ENCODE measurements at places on chromosomes 3 and 15.

DNA sequence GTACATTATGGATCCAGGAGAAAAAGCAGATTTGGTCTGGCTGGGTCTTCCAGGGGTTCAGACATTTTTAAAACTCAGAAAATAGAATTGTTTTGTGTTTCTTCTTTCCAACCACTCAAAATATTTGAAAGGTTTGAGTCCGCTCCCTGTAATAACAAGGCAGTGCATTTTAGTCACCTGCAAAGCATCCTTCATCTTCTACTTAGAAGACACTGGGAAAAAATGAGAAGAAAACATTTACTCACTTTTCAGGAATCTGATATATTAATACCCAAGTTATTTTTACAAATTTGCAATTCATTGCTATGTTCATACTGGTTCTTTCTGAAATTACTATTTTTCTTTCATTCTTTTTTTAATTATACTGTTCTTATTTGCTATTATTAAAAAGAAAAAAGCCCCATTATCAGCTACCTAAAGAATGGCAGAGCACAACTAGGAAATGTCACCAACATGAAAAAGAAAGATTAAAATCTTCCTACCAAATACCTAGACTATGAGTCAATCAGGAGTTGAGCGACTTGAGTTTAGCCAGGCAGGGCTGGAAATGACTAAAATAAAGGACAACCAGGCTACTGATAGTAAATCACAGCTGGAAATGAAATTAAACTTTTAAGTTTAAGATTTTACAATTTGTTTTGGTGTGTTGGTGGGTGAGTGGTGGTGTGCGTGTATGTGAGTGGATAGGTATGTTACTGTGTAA, 280.3 kb upstream of the THBS1 start:
- no peak for DNase-seq

DNA sequence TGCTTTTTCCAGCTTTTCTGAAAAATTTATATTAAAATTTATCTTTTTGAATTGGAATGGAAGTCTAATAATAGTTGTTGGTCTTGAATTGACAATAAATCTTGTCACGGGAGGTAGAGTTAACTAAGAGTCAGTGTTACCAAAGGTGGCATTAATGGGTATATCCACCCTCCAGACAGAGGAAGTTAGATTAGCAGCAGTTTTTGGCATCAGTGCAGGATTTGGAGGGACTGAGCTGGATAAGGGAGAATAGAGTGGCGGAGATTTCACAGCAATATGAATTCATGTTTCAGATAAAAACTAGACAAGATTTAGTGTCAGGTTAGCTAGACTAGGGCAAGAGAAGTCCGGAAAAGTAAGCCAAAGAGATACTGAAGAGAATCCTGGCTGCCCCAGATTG, 201.3 kb upstream of the ZBTB20 start:
- no peak for DNase-seq

GRCh38 chr15:88419830-88420229, 47.4 kb downstream of the MRPL46 start:
- DNase-seq = no peak

- no peak for DNase-seq
These were observed 638.3 kb downstream of the NTRK3 start for GRCh38 chr15:87618203-87618725.

DNA sequence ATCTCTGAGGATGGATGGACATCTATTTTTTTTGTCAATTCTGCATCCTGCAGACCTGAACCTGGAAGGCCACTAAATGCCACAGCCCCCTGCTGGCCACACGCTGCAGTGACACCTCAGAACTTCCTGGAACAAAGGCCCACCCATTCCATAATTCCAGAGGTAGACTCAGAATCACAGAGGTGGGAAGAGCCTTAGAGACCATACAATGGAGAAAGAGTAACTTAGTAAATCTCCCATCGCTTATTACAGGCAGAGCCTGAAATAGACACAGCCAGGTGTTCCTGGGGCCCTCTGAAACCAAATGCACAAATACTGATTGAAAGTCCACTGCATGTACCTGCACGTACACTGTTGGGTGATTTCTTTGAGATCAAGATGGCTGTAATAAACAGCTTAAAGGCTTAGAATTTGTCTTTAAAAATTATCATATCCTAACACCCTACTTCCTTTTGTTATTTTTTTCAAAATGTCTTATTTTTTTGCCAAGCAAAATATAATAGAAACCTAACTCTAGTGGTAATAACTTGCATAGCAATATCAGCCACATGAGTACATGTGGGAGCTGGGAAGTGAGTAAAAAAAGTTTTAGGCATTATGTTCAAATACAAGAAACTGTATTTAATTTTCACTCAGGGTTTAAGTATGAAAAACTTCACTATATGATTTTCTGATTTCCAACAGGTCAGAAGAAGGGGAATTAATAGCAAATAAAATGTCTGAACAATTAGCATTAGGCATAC, 62.7 kb downstream of the EOMES start:
- DNase-seq = peak; percentile 23

GRCh38 chr15:65082303-65082953, 5.9 kb downstream of the KBTBD13 start:
- DNase-seq = no peak

DNA sequence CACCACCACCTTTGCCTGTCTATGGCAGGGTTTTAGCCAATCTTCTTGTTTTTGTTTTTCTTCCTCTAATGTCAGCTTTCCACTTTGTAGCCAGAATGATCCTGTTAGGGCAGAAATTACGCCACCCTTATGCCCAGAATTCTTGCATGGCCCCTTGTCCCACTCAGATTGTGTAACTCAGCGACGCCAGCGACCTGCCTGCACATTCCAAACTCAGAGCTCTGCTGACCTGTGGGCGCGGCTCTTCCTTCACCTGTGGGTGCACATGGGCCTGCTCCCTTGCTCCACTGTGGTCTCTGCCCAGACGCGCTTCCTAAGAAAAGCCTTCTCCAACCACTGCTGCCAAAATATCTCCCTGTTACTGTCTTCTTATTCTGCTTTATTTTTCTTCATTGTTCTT, 45.0 kb downstream of the MED12L start:
- no peak for DNase-seq

DNA sequence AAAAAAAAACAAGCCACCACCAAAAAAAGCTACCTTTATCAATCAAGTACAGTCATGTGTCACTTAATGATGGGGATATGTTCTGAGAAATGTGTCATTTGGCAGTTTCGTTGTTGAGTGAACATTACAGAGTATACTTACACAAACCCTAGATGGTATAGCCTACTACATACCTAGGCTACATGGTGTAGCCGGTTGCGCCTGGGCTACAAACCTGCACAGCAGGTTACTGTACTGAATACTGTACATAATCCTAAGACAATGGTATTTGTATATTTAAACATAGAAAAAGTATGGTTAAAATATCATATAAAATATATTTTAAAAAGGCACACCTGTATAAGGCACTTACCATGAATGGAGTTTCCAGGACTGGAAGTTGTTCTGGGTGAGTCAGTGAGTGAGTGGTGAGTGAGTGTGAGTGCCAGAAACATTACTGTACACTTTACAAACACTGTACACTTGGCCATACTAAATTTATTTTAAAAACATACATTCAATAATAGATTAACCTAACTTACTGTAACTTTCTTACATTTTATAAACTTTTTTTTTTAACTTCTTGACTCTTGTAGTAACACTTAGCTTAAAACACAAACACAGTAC, 25.9 kb upstream of the JMJD7 start:
- DNase-seq = no peak

DNA sequence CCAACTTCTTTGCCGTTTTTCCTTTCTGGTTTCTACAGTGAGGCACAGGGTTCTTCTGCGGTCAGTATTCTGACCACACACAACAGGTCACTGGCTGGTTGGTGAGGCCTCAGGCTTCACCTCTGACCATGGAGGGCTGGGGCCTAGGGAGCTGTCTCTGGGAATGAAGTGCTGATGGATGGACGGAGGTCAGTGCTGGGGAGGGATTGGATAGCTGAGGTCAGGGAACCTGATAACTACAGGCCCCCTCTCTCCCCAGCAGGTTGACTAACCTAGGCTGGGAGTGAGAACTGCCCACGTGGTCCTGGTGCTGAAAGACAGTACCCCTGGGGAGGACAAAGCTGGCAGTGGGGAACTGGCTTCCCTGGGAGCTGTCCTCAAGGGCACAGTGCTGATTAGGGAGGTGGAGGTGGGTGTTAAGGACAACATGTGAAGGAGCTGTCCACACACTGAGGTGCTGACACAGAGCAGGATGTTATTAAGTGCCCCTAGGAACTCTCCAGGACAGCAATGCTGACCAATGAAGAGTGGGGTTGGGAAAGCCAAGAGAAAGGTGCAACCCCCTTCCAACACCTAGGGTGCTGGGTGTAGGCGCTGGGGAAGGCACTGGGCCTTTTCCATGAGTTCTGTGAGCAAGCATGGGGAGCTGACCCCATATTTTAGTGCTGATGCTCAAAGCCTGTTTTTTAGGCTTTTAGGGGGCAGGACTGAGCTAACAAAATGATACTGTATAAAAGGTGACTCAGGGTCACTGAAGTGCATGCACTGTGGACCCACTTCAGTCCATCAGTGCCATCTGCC, 45.2 kb downstream of the ATP2B2 start:
- peak; percentile 11 for DNase-seq

DNA sequence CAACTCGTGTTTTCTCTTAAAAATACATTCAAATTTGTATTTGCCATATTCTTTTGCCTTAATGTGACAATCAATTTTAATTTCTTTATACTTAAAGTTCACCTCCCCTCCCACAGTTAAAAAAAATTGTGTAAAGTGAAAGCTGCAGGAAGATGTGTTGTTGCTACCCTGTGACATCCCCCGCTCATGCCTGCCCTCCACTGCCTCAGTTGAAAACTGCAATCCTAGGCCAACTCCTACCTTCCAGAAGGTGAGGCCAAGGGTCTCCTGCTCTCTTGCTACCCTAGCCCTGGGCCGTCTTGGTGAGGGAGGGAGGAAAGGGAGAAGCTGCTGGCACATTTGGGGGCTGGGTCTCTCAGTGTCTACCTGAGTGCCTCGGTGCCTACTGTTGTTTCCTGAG, 57.0 kb upstream of the CMTM7 start:
- DNase-seq = no peak

DNA sequence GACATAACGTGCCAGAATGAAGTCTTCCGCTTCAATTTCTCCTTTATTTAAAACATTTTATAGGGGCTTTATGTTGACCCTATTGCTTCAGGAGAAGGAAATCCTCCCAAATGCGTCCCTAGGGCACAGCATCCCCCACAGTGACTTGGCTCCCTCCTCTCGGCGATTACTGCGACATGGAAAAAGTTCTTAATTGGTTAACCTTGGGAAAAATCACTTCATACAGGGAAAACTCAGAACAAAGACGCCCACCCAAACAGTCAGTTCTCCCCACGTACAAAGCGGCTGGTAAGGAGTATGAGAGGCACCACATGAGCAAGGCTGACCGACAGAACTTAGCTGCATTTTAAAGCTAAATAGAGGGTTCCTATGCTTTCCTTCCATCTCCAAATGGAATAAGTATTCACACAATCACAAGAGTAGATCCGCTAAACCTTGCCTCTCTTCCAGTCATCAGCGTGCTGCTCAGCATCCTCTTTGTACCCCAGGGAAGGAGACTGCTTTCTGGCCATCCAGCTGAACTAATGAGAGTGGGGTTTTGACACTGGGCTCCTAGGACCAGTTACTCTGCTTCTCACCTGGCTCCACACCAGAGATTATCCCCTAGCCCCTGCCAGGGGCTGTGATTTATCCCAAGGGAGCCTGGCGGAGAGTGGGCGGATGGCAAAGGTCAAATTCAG, 415.3 kb upstream of the WNT5A start:
- DNase-seq = no peak

DNA sequence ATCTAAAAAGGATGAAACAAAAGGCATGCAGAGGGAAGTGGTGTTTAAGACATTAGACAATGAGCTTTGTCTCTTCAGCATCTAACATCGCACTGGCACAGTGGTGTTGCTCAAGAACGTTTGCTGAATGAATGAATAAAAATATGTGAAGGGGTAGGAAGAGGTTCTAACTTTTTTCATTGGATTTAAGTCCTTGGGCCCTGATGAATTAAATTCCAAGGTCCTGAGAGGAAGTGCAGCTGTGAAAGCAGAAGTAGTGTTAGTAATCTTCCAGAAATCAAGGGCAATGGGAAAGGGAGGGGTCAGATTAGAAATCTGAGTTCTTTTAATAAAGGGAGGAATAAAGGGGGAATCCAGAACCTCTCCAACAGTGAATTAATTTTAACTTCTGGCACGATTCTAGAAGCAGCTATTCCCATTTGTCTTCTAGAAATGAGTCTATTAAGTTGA, 29.6 kb downstream of the TLNRD1 start:
- no peak for DNase-seq

GRCh38 chr3:39388741-39389248, 5.6 kb downstream of the SLC25A38 start:
- no peak for DNase-seq

GRCh38 chr3:38119821-38120692, 16.9 kb downstream of the ACAA1 start:
- DNase-seq = no peak

DNA sequence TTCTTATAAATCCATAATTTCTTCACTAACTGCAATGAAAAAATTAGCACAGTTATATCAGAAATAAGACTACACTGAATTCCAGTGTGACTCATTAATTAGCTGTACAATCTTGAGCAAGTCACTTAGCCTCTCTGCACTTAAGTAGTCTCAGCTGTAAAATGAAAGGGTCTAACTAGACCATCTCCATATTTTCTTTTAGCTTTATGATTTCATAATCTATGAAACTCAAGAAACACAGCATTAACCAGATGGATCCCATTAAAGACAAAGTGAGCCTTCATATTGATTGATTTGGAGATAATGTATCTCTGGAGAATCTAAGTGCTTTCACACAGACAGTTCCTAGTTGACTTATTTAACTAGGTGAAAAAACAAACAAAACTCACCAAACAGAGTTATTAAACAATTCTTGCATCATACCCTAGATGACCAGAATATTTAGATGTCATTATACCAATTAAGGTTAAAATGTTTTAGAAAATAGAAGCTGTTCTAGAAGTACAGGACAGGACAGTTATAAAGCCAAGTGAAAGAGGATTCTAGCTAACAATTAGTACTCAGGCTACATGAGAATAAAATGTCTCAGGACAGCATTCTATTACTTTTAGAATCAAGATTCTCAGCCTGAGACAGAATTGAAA, 11.2 kb downstream of the CSNK1G1 start:
- DNase-seq = no peak

- DNase-seq = no peak
These were observed 281.0 kb downstream of the KLF13 start for GRCh38 chr15:31607656-31608055.

- DNase-seq = no peak
These were observed 10.3 kb downstream of the GPR87 start for GRCh38 chr3:151306168-151306810.

DNA sequence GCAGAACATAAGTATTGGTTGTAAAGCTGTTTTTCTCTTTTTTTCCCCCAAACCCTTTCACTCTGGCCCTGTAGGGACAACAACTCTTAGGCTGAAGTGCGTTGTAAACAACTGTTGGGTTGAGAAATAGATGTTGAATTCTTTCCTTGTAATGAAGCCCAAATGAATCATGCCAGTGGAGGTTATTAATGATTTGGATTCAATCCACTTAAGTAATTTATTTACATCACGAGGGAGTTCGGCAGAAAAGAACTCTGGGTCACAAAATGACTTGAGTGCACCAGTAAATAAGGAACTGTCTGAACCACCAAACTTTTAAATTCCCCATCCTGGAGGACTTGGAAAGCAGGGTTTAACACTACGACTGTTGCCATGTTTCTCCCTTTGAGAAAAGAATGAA, 218.9 kb downstream of the PDZRN3 start:
- DNase-seq = no peak

All from stimulated activated CD8-positive, alpha-beta memory T cell treated with anti-CD3 and anti-CD28 coated beads, Interleukin-4, amount 100 ng/mL, for 1 hour (primary cell).